ENCODE measurements at places on chromosomes 1 and 21.

DNA sequence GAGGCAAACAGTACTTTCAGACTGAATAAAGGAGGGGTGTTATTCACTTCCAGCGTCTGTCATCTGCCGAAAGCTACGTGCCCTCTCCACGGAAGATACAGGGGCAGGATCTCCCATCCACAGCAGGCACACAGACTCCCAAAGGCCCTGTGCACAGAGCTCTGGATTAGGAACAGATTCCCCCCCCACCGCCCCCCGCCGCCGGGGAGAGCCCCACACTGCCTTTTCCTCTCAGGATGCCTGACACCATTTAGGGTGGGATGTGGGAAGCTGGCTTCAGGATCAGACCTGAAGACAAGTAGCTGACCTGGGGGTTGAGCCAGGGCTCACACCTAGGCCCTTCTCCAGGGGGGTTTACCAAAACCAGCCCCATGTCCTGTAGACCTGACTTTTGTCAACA, 8.4 kb upstream of the TCP10L start:
- no peak for DNase-seq

- DNase-seq, result no peak
Observed at GRCh38 chr1:63042278-63042677, 258.3 kb downstream of the ATG4C start.

DNA sequence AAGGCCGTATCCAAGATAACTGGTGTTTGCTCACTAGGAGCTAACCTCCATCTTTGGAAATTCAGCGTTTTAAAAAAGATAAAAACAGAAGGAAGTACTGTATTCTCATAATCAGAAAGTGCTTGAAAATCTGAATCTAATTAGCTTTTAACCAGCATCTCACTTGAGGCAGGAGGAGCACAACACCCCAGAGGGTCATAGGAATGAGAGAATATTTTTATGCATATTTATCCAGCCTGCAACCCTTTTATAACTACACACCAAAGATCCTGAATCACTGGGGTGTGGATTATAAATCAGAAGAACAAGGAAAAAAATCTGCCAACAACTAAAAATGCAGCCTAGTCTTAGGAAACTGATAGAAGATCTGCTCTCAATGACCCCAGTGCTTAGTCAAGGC, 68.0 kb upstream of the PTCH2 start:
- no peak for DNase-seq

DNA sequence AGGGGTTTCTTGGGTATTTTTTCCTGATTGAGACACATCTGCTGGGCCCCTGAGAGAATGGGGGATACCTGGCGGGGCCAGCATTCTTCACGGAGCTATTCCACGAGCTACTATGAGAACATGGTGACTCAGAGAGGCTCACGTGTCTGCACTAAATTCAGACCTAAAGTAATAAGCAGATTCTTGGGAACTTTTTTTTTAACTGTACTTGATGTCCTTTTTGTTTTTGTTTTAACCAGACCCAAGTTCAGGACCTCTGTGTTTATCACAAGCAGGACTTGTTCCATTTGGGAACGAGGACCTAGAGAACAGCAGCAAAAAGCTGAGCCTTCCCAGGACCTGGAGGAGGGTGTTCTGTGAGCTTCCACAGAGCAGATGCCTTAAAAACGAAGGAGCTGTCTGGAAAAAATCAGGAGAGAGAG, 44.0 kb downstream of the EVA1C start:
- DNase-seq, result no peak

- DNase-seq, result no peak
Observed at GRCh38 chr21:25934771-25935224, 200.0 kb downstream of the GABPA start.

DNA sequence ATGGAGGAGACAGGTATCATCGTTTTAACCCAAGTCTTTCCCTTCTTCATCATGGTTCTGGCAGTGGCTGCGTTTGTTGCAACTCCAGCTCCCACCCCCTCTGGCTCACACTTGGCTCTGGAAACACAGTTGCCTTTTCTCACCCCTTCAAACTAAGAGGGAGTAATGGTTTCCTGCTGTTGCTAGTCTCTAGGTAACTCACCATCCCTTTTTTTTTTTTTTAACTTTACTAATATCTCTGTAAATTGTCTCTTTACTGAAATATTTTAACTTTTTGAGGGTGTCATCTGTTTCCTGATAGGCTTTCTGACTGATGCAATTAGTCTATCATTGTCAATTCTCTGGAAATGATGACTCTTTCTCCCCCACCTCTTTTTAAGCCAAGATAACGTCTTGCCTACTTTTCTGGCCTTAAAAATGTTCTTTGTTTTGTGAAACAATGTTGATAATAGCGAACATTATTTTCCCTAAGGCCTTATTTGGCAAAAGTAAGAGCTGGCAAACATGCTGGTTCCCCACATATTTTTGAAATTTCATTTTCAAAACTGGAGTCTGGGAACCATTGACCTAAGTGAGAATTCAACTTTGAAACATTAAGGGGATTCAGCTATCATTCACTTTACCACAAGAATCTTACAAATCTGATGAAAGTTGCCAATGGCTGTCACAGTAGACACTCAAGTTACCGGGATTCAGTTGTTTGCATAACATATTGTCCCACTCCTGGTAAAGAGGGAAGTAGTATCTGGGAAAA, 85.3 kb downstream of the LEPR start:
- no peak for DNase-seq
